ENCODE measurements at places on chromosomes 1 and 21.
A peak's percentile ranks its signal among the peaks of the same experiment; 100 is the strongest.

DNA sequence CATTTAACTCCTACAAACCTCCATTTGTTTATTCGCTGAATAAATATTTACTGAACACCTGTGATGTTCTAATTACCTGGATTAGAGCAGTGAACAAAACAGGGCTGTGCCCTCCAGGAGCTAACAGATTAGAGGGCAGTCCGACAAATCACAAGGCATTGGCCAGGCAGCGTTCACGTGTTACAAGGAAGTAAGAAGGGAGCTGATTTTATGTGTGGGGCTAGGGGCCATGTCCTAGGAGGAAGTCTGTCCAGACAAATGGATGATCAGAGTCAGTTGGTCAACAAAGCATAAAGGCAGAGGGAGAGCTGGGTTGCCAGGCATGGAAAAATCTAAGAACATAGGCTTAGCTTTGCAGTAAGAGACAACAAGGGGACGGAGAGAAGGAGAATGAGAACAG lies 57.3 kb upstream of the BACE2 start:
- DNase-seq, result no peak

- no peak for DNase-seq
Measured at GRCh38 chr1:53061123-53061858, 722 bp upstream of the PODN start.

- peak; percentile 14 for DNase-seq
Measured at GRCh38 chr1:38027201-38028104, 14.9 kb downstream of the UTP11 start.

DNA sequence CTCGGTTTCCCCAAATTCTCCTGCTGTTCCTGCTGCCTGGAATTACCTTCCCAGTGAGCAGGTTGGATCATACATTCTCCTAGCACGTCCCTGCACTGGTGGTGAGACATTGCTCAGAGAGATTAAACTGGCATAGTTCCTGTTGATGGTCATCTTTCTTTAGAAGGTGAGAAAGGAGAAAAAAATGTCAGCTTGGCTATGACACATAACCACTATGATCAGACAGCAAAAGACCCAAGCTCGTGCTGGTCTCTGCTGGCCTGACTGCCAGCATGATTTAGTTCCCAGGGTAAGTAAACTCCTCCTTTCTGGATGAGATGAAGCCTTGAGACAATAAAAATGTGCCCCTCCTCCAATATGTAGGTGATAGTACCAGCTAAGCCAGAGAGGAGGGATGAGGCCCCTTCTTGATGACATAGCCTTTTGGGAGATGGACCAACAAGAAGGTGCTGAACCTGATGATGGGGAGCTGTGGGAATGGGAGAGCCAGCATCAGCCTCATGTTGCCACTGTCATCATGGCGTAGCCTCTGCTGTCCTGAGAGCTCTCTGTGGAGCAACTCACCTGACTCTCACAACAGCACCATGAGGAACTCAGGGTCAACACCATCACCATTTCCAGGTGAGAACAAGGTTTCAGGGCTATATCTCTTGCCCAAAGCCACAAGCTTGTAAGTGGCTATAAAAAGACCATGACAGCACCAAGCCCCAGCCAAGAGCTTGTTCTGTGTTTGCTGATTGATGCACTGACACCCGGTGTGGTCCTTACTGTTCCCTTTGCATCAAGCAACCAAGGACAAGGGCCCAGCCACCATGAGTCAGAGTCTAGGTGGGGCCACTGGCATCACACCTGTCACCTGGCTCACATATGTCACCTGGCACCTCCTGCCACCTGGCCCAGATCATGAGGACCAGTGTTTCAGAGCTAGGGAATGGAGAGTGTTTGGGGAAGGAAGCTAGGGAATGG lies 200.0 kb downstream of the MATN1 start:
- DNase-seq, result no peak

DNA sequence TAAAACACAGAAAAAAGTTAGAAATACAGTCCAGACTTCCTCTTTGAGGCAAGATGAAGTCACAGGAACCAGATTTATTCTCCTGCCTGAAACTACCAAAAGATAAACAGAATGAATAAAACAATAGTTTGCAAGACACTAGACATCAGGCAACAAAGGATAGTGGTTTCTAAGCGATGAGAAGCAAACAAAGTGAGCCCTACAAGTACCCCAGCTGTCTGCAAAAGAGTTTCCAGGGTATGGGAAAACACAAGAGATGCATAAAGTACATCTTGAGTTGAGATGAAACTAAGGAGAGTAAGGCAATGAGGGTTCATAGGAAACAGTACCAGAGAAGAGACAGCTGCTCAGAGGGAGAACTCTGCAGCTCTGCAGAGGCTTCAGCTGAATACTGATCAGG lies 83.3 kb upstream of the COL24A1 start:
- peak; percentile 51 for DNase-seq

GRCh38 chr1:235938709-235939479 lies 72.2 kb upstream of the LYST start:
- DNase-seq, result no peak

- peak; percentile 46 for DNase-seq
Measured at GRCh38 chr1:244615301-244615700, 37.6 kb upstream of the DESI2 start.
